ENCODE measurements at places on chromosomes 4 and X. TPM values are rescaled to one million over a fixed set of nuclear protein-coding genes. Genes with fewer than 3 reads are reported as not detected.

Gene WDR17
- not detected for polyA plus RNA-seq

Gene TCP11X2
- not detected for polyA plus RNA-seq

Gene RASL11B
- not detected for polyA plus RNA-seq

Gene PRRG1
- polyA plus RNA-seq: not detected

Gene ADRA2C
- polyA plus RNA-seq: not detected
